ENCODE measurements at places on chromosomes 16 and 17.
A peak's percentile ranks its signal among the peaks of the same experiment; 100 is the strongest.

DNA sequence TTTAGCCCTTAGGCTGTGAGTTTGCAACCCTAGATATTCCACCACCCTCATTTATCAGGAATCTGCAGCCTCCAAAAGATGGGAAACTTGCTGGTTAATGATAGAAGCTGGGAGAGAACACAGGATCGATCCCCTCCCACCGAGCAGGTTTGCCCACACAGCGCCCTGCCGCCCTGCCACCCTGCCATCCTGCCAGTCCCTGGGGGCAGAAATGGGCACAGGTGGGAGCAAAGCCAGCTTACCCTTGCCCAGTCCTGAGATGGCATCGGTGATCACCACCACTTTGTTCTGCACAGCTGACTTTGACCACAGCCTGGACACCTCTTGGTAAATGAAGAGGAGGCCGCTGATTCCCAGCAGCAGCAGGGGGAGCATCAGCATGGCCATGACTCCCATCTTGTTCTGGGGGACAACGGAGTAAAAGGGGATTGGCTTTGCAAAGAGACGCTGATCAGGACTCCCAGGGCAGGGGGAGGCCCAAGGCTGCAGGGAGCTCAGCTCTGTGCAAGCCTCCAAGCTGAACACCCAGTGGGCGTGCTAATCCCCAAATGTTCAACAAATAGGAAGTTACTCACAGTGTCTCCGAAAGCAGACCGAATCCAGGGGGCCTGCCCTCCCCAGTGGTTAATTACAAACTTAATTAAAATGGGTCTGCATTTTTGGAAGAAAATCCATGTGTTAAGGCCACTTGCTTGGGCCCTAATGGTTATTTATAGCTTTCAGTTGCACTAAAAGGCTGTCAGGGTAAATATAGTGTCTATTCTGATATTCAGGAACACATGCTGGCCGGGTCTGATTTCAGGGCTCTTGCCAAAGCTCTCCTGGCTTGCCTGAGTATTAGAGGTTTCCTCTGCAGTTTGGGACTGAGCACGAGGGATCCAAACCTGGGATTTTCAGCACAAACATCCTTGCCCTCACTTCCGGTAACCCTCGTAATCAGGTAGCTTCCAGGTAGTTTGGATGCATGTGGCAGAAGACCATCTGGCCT lies at the start of gene DHRS7C:
DHRS7C (minus strand) TSS at position 704 of the 988 bp plus-strand sequence; CDS start at position 396, 308 bp downstream.
- no peak for DNase-seq

GRCh38 chr16:74034200-74034599 lies 262.4 kb upstream of the PSMD7 start:
- no peak for DNase-seq

DNA sequence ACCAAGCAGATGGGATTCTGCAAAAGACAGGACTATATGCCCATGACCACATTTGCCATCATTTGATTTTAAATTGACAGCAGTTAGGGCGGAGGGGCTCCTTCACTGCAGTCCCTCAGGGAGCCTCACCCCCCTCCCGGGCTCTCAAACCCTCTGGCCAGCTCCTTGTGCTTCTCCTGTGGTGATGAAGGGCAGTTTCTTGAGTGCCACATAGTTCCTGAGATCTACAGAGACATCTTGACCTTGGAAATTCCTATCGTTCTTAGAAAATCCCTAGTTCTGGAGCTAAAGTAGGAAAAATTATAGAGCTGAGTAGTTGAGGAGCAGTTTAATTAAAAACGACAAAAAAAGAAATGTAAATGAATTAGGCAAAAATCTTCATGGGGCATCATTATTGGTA lies 231.5 kb downstream of the CCDC182 start:
- DNase-seq = no peak

- peak; percentile 32 for DNase-seq
These were observed 681 bp upstream of the PLA2G15 start for GRCh38 chr16:68244481-68244902.

- DNase-seq = no peak
These were observed 12.2 kb upstream of the ITGAE start for GRCh38 chr17:3813171-3813570.

GRCh38 chr16:49918257-49918656 lies 62.3 kb upstream of the ZNF423 start:
- DNase-seq = peak; percentile 8

- DNase-seq = no peak
These were observed 2.3 kb downstream of the LRRC3C start for GRCh38 chr17:39929646-39930407.

- peak; percentile 79 for DNase-seq
These were observed 27.8 kb downstream of the AXIN1 start for GRCh38 chr16:324451-325334.

DNA sequence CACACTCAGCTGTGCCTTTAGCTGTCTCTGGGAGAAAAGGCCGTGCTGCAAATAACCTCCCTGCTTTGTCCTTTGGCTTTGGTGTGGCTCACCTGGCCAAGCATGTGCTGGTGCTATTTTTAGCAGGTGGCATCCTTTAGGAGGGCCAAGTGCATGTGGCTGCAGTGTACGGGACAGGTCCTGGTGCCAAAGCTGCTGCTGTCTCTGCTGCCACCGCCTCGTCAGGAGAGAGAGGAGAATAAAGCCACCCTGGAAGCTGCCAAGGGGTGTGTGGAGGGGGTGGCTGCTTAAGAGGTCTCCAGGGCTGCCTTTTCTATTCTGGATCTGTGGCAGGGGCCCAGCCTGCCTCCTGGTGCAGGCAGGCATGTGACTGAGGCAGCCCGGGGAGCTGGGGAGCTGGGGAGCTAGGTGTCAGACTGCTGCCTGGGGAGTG lies 6.2 kb downstream of the AKAP1 start:
- DNase-seq = no peak

DNA sequence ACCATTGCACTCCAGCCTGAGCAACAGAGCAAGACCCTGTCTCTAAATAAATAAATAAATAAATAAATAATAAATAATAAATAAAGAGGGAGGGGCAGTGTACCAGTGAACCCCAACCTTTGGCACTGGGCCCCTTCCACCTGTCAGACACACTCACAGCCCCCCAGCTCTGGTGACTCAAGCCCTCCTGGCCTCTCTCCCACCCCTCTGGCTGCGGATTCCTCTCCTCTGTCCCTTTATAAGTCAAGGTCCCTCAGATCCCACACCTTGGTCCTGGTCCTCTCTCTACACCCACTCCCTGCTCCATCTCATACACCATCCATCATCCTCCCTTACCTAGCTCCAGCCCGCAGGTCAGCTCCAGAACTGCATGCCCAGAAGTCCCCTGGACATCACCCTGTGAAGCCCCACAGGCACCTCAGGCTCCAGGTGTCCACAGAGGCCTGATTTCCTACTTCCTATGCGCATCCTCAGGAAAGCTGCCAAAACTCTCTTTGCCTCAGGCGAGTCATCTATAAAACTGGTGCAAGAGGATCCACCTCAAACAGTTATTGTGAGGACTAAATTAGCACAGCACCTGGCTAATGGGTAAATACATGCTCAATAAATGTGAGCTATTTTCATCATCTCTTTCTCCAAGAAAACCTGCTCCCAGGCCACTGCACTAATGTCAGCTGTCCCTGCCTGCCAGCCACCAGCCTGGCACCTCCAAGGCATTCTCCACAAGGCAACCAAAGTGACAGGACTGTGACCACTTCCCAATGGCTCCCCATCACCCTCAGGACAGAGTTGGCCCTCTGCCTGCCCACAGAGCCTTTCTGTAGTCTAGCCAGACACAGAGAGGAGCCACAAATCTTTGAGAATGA lies 46.8 kb downstream of the BEAN1 start:
- DNase-seq = no peak

DNA sequence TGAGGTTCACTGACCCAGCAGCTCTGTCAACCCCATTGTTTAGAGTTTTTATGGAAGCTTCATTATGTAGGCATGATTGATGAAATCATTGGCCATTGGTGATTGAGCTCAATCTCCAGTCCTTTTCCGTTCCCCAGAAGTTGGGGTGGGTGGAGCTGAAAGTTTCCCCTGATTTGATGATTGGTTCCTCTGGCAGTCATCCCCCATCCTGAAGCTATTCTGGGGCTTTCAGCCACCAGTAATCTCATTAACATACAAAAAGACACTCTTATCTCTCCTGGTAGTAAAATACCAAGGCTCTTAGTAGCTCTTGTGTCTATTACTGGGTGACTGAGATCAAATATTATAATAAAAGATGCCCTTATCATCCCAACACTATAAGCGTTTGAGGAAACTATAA lies 67.1 kb downstream of the TANC2 start:
- DNase-seq = no peak

DNA sequence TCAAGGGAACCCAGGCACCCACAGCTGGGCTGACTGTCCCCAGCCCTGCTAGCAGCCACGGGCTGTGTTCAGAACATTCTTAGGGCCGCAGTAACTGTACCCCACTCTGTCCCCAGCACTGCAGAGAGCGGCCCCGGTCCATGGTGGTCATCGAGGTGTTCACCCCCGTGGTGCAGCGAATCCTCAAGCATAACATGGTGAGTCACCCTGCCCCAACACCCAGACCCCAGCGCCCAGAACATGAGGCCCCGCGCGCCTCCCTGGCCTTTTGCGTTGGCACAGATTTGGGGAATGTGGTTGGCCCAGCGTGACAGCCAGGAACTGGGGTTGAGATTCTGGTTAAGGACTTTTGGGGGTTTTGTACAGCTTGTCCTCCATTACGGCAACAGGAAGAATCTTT lies 114.9 kb upstream of the PLCG2 start:
- DNase-seq = no peak

- DNase-seq = no peak
These were observed 203.4 kb upstream of the FOXF1 start for GRCh38 chr16:86306811-86307513.

GRCh38 chr17:58539698-58540097 lies 25.3 kb upstream of the MTMR4 start:
- DNase-seq = no peak

DNA sequence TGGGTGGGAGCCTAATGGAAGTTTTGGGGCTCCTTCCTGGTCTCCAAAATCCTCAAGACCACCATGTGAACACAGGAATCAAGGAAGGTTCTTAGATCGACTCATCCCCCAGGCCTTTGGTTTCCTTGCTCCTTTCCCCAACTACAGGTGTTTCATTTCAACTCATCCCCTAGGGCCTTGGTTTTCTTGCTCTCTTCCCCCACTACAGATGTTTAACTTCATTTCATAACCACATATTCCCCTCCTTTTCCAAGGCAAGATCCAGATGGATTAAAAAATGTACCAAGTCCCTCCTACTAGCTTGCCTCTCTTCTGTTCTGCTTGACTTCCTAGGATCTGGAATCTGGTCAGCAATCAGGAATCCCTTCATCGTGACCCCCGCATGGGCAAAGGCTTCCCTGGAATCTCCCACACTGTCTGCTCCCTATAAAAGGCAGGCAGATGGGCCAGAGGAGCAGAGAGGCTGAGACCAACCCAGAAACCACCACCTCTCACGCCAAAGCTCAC lies at the start of gene CCL11:
CCL11 (plus strand) TSS at position 457 of the 507 bp plus-strand sequence. CDS start 67 bp downstream, outside the sequence.
- DNase-seq = no peak

GRCh38 chr16:80671281-80671849 lies 130.6 kb downstream of the DYNLRB2 start:
- no peak for DNase-seq

- peak; percentile 90 for DNase-seq
These were observed 696.9 kb downstream of the WWOX start for GRCh38 chr16:78796221-78796866.

DNA sequence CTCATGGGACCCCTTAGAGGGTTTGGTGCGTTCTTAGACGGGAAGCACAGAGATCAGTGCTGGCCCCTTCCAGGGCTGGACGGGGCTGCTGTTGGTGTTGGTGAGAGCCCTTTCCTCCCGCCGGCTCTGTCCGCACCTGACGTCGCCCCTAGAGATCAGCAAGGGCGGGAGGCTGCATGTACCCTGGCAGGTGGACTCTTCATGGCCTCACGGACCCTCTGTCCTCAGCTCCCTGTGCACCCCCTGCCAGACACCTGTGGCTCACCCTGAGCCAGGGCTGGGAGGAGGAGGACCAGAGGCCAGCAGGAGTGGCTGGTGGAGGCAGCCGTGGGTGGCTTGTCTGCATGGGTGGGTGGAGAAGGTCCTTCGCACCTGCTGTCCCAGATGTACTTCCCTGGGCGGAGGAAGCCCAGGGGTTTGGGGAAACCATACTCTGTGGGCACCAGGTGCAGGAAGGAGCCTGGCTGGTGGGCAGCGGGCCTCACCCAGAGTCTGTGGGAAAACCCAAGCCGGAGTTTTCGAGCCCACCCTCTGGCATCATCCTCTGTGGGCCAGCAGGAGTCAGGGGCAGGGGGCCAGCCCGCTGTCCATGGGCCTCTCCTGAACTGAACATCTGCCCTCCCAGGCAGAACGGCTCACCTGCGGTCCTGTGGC lies 348.6 kb downstream of the SEC14L1 start:
- no peak for DNase-seq

DNA sequence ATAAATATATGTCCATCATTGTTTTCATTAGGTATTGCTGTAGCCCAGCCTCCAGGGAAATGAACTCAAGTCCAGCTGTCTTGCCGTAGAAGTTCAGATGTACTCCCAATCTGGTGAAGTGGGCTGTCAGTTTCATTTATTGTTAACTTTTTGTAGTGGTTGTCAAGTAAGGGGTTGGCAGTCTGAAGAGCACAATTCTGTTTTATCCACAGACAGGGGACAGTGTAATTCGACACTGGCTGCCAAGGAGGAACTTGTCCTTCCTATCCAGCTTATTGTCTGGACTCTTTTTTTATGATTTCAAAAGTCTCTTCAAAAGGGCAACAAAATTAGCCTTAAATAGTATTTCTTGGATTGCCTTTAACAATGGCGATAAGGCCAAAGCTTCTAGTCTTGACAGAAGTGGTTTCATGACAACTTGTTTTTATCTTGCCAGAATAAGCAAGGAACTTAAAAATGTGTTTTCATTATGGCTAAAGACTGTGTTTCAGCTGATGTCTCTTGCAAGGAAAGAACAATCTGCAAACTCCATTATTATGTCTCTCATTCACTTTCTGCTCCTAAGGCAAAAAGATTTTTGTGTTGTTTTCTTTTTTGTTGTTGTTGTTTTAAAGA lies 73.9 kb upstream of the TANC2 start:
- DNase-seq = no peak

DNA sequence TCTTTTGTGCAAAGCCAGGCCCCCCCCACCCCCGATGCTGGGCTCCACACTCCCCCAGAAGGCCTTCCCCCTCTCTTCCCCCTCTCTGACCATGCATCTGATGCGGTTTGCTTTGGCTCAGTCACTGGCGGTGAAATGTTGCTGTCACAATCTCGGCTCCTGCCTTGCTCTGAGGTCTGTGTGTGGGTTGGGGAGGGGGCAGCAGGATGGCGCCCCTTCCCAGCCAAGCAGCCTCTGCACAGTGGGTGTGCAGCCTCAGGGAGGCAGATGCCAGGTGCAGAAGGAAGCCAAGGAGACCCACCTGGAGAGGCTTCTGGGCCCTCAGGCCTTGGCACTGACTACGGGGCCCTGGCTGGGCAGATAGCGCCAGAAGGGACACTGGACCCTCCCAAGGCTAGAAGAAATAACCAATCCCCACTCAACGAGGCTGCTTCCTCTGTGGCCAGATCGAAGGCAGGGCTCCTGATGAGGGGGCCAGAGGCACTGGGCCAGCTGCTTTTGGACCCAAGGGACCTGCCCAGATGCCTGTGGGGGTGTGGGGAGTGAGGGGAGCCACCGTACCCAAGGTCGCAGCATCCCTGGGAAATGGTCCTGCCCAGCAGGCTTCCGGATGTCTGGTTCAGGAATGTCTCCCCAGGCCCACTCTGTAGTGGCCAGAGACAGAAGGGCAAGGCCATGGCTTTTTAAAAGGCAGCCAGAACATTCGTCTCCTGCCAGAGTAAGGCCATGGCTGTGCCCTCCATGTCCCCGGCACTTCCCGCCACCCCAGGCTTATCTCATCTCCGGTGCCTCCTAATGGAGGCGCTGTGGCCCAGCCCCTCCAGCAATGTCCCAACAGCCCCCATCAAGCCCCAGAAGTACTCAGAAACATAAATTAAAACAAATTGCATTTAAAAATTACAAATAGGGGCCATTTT lies 43.4 kb upstream of the SLC38A10 start:
- no peak for DNase-seq

- DNase-seq = no peak
These were observed 121.9 kb upstream of the PLCG2 start for GRCh38 chr16:81657224-81657623.

- no peak for DNase-seq
These were observed 4.3 kb downstream of the ABI3 start for GRCh38 chr17:49214676-49215360.
